Activated CD4-positive, alpha-beta memory T cell treated with anti-CD3 and anti-CD28 coated beads, Interleukin-2, amount 10 ng/mL, durations not matched to agents 7 days and 5 days (primary cell): ENCODE measurements at places on chromosomes 2 and 18. TPM values are rescaled to one million over a fixed set of nuclear protein-coding genes. Genes with fewer than 3 reads are reported as not detected.

DNA sequence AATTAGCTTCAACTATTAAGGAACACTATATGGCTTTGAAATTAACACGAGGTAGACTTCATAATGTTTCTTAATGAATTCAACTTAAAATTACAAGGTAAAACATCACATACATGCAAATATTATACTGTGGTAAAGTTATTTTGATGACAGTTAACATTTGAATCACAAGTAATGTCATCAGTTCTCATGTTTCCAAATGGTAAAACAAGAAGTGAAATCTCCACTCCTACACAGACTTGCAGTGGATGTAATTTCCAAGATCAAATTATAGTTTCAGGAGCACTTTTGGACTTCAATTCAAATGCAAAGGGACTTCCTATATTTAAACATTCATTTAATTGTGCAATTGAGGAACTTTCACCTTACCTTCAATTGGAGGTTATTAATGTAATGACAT, 39.1 kb downstream of the C18orf54 start:
- no peak for DNase-seq

The DUSP19 gene
- total RNA-seq = 1.1 TPM

The TUBA3E gene
- total RNA-seq = not detected

The MAP3K19 gene
- total RNA-seq = not detected

DNA sequence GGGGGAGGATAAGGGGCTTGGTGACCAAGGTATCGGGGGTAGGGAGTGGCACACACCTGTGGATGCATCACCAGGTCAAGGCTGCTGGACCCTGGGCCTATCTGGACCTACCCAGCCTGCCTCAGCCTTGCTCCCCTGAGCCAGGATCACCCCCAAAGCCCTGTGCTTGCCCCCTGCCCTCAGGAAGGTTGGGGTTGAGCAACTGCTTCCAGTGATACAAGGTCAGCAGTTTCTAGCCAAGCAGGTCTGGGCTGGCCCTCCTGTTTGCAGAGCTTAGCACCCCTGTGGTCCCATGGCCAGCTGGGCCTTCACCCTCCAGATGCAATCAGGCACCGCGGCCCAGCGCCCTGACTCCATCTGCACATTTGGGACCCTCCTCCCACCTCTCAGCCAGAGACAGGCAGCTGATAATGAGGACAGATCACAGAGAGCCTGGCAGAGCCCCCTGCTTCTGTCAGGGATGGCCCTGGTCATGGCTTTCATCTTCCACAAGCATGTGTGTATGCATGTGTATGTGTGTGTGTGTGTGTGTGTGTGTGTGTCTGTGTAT, 154.6 kb downstream of the TFCP2L1 start:
- no peak for DNase-seq

The YES1 gene
- total RNA-seq = 12.0 TPM

DNA sequence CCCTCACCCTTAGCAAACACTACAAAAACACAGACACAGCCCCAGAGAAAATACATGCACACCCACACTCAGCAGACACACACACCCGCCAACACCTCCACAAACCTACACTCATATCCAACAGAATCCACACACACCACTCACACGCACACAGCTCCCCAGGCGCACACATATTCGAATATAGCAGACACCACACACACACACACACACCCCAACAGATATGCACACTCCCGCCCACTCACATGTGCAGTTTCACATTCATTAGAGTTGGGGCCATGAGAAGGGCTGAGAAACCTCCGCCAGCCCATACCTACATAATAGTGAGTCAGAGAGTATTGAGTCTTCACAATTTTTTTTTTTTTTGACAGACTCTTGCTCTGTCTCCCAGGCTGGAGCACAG, 29.4 kb upstream of the NOTO start:
- peak; percentile 26 for DNase-seq

- no peak for DNase-seq
These were observed 488.0 kb upstream of the ZEB2 start for GRCh38 chr2:145007960-145008263.

The CYP26B1 gene
- total RNA-seq = not detected

The GALNT14 gene
- total RNA-seq = not detected

DNA sequence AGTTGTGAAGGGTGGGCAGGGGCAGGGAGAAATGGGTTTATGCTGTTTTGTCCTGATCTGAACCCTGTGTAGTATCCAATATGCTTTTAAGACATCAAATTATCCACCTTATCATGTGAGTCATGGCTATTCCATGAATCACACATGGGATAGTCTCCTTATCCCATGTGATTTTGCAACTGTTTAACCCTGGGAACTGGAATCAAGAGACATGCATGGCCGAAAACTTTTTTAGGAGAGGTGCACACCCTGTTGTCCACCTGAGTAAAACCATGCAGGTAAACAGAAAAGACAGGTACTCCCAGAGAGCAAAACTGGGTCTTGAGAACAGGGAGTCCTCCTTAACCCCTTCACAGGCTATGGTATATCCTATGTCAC, 490.6 kb upstream of the HS6ST1 start:
- no peak for DNase-seq

- DNase-seq = no peak
These were observed 1221.0 kb downstream of the SUCLG1 start for GRCh38 chr2:83238111-83238510.

The CD8B2 gene
- total RNA-seq = not detected

The CPLX4 gene
- total RNA-seq = not detected

DNA sequence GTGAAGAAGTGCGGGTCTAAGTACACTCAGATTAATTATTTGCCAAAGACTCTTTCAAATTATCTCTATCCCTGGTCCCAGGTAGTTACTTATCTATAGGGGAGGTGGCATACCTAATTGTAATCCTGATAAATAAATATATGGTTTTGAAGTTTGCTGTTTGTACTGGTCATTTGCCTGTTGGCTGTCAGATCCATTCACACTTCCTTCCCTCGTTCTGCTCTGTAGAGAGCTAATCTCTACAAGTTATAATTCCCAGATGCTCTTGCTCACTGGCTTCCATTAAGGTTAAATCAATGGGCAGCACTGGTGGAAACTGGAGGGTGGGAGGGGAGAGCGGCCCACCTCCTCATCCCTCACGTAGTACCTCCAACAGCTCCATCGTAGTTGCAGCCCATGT, 447.1 kb downstream of the TXNL1 start:
- DNase-seq = no peak

GRCh38 chr2:105787376-105788318, 42.9 kb downstream of the NCK2 start:
- DNase-seq = no peak

The EXOC6B gene
- 24.2 TPM for total RNA-seq

GRCh38 chr2:191878548-191879279, 31.8 kb upstream of the CAVIN2 start:
- no peak for DNase-seq

The ANKRD29 gene
- total RNA-seq = not detected

DNA sequence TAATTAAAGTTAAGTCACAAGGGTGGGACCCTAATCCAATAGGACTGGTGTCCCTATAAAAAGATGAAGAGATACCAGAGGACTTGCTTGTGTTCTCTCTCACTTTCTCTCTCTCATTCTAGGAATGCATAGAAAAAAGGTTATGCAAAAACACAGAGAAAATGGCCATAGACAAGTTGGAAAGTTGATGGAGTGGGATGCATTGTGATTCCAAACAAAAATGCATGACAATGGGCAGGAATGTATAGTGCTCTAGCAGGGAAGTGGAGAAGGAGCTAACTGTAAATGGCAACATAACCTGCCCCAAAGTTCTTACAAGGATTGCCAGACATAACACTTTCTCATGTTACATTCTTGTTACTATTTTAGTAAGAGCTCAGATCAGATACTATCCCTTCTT, 301.6 kb upstream of the LRATD1 start:
- no peak for DNase-seq

DNA sequence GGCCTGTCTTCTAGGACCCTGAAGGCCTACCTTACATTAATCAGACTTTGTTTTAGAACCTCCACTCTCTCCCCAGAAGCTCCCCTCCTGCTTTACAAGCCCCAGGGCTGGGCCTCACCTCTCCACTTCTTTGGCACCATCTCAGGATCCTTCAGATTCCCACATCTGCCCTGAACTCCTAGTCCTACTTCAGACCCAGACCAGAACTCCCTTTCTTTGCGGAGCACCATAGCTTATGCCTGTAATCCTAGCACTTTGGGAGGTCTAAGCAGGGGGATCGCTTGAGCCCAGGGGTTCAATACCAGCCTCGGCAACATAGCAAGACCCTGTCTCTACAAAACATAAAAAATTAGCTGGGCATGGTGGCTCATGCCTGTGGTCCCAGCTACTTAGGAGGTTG, 991 bp downstream of the CHCHD5 start:
- DNase-seq = no peak

The PSMD14 gene
- 72.9 TPM for total RNA-seq

- no peak for DNase-seq
These were observed 786.6 kb upstream of the RAB6C start for GRCh38 chr2:129192841-129193253.

GRCh38 chr2:112317303-112318158, 42.1 kb downstream of the ZC3H6 start:
- no peak for DNase-seq

DNA sequence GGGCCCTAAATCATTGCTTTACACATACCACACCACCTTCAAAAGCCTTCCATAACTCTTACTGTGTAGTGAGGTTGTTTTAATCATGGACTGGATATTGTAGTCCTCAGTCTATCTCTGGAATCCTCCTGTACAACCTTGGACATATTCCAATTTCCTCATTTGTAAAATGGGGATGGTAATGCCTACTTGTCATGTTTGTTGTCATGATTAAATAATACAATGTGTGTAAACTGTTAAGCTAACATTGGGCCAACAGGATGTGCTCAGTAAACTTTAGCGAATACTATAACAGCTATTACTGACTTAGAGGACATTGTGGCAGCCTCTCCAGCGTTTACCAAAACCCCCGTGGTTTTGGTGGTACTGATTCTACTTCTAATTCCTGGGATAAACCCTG, 74.7 kb upstream of the PTPRM start:
- DNase-seq = no peak

DNA sequence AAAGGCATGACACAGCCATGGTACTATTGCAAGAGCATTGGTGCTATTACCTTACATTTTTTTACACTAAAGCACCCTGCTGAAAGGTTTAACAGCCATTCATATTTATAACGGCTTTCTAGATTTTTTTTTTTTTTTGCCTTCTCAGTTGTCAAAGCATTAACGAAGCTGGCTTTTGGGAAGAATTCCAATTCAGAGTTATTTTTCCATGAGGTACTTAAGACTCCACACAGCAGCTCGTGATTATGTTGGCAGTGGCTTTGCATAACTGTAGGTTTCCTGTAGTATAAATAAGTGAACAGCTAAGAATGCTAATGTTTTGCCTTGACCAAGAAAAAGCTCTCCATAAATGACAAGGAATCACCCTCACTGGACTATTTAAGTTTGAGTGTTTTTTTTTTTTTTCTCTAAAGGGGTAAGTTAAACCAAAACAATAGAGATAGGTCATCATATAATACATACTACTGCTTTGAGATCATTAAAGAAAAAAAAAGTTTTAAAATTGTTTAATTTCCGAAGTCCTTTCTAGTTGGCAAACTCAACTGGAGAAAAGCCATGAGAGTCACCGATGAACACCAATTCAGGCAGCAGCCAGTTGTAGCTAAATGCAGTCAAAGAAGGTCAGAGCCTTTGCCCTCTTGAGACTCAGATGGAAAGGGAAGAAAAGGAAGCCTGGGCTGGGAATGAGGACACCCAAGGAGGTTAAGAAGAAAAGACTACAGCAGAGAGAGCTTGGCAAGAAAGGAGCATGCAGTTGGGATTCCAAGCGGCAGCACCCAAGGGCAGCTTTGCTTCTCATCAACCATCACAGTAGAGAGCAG, 187.4 kb upstream of the NCKAP5 start:
- DNase-seq = no peak

- DNase-seq = no peak
These were observed 430.3 kb downstream of the XIRP2 start for GRCh38 chr2:167318581-167318980.

DNA sequence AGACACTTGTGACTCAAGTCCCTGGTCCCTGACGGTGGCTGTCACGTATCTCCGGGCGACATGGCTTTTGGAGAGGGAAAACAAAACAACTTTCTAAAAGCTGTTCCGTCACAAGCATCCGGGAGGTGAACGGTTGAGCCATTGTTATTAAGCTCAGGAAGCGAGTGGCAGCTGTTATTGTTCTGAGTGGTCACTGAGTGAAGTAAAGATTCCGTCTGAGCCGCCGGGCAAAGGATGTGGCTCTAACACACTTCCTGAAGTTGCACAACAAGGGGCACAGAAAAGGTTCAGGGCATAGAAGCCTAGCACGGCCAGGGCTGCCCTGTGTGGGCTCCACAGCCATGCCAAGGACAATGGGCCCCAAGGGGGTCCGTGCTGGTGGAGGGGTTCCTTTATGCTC, 24.3 kb downstream of the INPP5D start:
- peak; percentile 81 for DNase-seq

The ST8SIA3 gene
- total RNA-seq = not detected

- DNase-seq = no peak
These were observed 150.9 kb downstream of the EHBP1 start for GRCh38 chr2:62856228-62857040.
